Kidney tubule cell (primary cell): ENCODE measurements at places on chromosomes 1 and 21.

DNA sequence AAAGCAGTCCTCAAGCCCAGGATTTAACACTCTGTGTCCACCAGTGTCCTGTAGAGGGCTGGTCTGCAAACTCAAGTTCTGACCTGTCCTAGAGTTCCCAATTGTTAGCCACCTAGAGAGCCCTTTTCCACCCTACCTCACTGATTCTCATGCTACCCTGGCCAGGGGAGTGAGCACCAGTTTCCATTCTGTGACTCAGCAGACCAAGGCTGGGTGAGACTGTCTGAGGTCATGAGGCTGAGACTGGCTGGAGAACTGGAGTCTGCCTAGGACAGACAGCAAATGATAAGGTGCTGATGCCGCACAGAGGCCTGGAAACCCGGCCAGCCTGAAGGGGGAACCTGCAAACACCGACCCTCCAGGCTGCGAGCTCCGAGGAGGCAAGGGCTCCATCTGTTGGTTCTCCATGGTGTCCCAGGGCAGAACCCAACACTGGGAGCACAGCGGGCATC, 13.7 kb downstream of the GLIS1 start:
- DNase-seq = peak; percentile 58

GRCh38 chr1:222644636-222644980, 26.7 kb downstream of the MIA3 start:
- DNase-seq = no peak

- no peak for DNase-seq
These were observed 23.0 kb downstream of the RLF start for GRCh38 chr1:40184193-40184592.

- peak; percentile 63 for DNase-seq
These were observed 10.9 kb upstream of the IFI16 start for GRCh38 chr1:158998781-158999161.

DNA sequence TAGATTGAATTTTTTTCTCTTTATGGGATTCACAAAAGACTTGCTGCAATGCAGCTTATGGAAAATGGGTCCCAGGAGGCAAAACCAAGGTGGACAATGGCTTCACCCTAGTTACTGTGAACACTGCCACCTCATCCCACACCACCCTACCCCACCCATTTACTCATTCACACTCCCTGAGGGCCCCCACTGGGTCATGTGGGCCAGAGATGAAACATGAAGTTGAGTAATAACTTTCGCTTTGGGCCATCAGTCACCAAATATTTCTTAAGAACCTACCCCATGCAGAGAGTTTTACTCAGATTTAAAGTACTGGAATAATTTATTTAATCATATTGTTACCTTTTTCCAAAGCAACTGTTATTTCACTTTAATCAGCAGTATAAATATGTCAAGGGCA, 191.8 kb downstream of the TPR start:
- DNase-seq = peak; percentile 94

GRCh38 chr1:116019653-116020253, 43.4 kb downstream of the SLC22A15 start:
- no peak for DNase-seq

DNA sequence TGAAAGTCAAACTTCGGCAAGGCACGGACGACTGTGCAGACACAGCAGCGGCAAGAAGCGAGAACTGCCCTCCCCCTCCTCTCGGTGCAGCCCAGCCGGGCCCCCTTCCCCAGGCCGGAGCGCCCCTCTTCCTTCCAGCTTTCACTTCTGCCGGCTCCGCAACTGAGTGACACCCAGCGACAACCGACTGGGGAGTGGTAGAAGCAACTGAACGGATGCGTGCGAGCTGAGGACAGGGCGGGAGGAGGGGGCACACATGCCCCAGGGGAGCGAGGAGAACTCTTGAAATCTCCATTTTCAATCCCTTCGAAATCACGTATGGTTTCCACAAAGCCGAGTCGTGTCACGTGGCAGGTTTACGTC, 146.6 kb downstream of the PGBD5 start:
- DNase-seq = no peak

GRCh38 chr1:80675454-80675853, 1125.3 kb upstream of the ADGRL2 start:
- DNase-seq = peak; percentile 45

GRCh38 chr1:8525216-8525557, 207.3 kb downstream of the SLC45A1 start:
- DNase-seq = peak; percentile 39

- DNase-seq = no peak
These were observed 394.2 kb downstream of the VAV3 start for GRCh38 chr1:107570768-107571167.

GRCh38 chr1:169487561-169487960, 1.8 kb upstream of the SLC19A2 start:
- peak; percentile 34 for DNase-seq
